ENCODE measurements at places on chromosomes 7 and 10. TPM values are rescaled to one million over a fixed set of nuclear protein-coding genes. Genes with fewer than 3 reads are reported as not detected.

GNAT3 gene
- total RNA-seq = not detected

STAM gene
- total RNA-seq = 32.0 TPM

DNAJC30 gene
- total RNA-seq = 3.4 TPM

TEX36 gene
- total RNA-seq = 2.1 TPM

TRPV5 gene
- not detected for total RNA-seq

UPK3B gene
- 0.18 TPM for total RNA-seq

UCMA gene
- not detected for total RNA-seq

MGAM2 gene
- total RNA-seq = not detected

UBTD1 gene
- 35.2 TPM for total RNA-seq

EVX1 gene
- not detected for total RNA-seq

AKR1C2 gene
- total RNA-seq = 376 TPM

CFAP43 gene
- total RNA-seq = 0.41 TPM

SIRT1 gene
- 19.4 TPM for total RNA-seq

ABLIM1 gene
- total RNA-seq = 36.1 TPM

DGKI gene
- total RNA-seq = 4.7 TPM

HOGA1 gene
- total RNA-seq = 0.08 TPM

WEE2 gene
- total RNA-seq = not detected

CYP2C19 gene
- total RNA-seq = not detected

PLCE1 gene
- 4.2 TPM for total RNA-seq

SDK1 gene
- total RNA-seq = not detected

TRIM56 gene
- 10.0 TPM for total RNA-seq

CCDC172 gene
- not detected for total RNA-seq

TAS2R3 gene
- 1.2 TPM for total RNA-seq

KLF14 gene
- not detected for total RNA-seq

DYDC2 gene
- not detected for total RNA-seq

WNT8B gene
- not detected for total RNA-seq

PNLIP gene
- total RNA-seq = not detected

All from fibroblast of the aortic adventitia (primary cell).